ENCODE measurements at places on chromosomes 1 and 21.

DNA sequence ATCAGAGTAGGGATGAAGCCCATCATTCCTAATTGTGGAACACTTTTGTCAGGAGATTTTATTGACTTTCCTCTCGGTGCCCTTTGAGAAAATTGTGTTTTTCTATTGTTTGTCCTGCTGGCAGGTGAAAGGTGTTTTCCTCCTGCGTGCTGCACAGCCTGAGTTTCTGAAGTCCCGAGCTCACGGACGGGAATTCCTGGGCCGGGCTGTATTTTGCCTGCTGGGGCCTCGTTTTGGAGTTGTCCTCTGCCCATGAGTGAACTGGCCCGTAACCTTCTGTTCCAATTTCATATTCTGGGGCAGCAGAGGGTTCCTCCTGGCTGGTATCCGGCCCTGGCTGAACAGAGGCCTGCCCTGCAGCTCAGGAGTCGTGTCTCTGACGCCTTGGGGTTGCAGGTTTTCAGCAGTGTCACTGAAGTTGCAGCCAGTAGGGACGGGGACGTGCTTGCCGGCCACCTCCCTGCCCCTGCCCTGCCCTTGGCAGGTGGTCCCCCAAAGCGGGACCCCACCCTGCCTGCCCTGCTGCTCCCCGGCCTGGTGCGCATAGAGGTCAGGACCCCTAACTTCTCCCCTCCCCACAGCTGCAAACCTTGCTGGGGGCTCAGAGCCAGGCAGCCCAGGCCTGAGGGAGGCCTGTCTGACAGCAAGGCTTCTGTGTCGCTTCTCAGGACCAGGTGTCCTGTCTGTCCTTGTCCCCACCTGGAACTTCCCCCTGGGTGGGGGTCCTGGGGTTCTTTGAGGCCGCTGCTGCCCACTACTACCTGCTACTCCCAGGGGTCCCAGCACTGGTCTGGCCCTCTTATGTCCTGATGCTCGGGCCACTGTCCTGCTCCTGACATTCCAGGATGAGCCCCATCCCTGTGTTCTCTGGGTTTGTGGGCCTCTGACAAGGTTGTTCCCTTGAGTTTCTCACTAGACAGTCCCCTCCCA is 49.0 kb downstream of the SLX9 start:
- no peak for DNase-seq

GRCh38 chr1:172699111-172699510 is 40.2 kb downstream of the FASLG start:
- peak; percentile 23 for DNase-seq

DNA sequence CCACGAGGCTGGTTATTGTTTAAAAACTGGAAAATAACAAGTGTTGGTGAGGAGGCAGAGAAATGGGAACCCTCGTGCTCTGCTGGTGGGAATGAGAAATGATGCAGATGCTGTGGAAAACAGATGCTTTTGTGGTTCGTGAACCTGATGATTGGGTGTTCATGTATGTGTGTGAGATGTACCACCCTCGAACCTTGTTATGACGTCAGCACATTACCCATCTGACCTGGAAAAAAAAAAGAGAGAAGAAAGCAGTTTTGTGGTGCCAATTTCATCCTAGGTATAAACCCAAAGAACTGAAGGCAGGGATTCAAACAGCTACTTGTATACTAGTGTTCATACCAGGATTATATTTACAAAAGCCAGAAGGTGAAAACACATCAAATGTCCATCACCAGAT is 6.4 kb upstream of the CFAP107 start:
- DNase-seq: no peak

- DNase-seq: no peak
Measured at GRCh38 chr1:38559446-38560165, 300.0 kb downstream of the RRAGC start.

- DNase-seq: no peak
Measured at GRCh38 chr1:209603877-209604276, 20.4 kb downstream of the CAMK1G start.

DNA sequence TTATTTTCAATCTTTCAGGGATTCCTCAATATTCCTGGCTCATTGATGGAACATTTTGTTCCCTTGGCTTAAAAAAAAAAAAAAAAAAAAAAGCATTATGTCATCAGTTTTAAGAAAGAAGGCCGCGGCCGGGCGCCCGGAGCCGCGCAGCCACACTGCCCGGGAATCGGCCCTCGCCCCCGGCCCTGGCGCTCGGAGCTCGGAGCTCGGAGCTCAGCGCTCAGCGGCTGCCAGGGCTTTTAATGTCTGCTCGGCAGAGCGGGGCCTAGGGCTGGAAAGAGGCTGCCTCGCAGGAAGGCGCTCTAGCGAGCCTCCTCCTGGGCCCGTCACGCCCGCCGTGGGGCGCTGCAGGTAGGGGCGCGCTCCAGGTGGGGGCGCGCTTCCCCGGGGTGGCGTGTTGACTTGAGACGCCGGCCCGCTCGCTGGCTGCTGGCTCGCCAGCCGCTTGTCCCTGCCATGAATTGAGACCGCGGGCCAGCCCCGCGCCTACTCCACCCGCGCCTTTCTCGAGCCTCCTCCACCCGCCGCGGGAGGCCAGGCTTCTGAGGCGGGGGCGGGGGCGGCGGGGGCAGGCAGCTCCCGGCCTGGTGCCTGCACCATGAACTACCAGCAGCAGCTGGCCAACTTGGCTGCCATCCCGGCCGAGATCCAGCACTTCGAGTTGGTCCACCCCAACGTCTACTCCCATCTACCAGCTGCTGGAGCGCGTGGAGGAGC is 5.4 kb upstream of the TDRD5 start:
- peak; percentile 28 for DNase-seq

GRCh38 chr1:172457479-172458130 is 13.7 kb upstream of the PIGC start:
- no peak for DNase-seq

DNA sequence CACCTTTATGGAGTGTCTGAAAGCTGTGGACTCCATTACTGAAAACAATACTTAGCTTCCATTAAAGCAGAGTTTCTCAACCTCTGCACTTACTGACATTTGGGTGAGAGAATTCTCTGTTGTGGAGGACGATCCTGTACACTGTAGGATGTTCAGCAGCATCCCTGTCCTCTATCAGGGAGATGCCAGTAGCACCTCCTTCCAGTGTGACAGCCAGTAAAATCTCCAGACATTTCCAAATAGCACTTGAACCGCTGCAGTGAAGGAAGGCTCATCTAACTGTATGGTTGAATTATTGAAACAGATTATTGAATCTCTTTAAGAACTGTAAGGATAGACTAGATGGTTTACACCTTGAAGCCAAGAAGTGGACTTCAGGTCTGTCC is 3.1 kb downstream of the PRDM2 start:
- DNase-seq: no peak

DNA sequence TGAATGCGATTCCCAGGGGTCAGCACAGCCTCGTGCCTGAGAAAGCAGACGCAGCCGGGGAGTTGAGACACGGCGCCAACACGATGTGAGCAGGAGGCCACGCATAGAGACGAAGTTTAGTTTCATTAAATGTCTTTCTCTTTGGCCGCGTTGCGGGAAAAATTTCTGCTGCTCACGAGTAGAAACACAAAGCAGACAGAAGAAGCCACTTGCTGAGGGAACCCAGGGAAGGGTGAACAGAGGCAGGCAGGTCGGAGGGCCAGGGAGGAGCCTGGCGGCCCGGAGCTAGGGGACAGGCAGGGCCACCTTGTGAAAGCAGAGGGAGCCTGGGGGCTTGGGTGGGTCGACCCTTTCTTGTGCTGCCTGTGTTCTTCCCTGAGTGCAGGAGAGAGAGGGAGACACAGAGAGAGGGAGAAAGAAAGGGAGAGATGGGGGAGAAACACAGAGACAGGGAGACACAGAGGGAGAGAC is 33.2 kb downstream of the POFUT2 start:
- no peak for DNase-seq

DNA sequence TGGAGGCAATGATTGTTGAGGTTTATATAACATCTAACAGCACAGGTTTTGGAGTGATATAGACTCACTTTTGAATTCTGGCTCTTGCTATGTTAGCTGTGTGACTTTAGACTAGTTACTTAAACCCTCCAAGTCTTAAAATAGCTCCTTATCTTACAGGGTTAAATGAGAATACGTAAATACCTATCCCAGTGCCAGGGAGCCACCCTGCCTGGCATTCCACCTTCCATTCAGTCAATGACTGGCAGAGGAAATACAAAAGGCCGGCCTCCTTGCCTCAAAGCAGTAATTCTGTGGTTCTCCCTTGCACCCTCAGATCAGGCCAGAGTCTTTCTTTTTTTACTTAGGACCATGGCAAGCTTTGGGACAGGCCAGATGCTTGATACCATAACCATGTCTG is 31.8 kb downstream of the DBT start:
- DNase-seq: no peak

- no peak for DNase-seq
Measured at GRCh38 chr1:88472298-88472697, 211.8 kb upstream of the PKN2 start.

- DNase-seq: peak; percentile 69
Measured at GRCh38 chr1:51926171-51926812, 47.8 kb upstream of the NRDC start.

DNA sequence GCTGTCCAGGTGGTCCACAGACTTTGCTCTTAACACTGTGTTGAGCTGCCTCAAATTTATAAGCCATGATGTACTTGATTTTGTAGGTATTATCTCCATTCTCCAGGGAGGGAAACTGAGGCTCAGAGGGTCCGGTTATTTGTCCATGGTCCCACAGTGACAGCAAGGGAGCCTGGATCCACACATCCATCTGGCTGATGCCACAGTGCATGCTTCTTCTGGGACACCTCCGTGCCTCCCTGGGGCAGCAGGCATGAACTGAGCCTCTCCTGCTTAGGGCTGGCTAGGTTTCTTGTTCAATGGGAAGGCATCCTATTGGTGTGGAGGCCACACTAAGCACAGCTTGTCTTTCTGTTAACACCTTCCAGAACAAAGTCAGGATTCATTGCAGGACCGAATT is 317.3 kb downstream of the AJAP1 start:
- no peak for DNase-seq

Data from fibroblast of skin of back (primary cell).